Activated naive CD4-positive, alpha-beta T cell treated with anti-CD3 and anti-CD28 coated beads, Interleukin-2, amount 50 U/mL, for 72 hours (primary cell): ENCODE measurements at places on chromosomes 3 and 15.

GRCh38 chr3:189632242-189632641, 1.1 kb downstream of the TP63 start:
- DNase-seq = no peak

DNA sequence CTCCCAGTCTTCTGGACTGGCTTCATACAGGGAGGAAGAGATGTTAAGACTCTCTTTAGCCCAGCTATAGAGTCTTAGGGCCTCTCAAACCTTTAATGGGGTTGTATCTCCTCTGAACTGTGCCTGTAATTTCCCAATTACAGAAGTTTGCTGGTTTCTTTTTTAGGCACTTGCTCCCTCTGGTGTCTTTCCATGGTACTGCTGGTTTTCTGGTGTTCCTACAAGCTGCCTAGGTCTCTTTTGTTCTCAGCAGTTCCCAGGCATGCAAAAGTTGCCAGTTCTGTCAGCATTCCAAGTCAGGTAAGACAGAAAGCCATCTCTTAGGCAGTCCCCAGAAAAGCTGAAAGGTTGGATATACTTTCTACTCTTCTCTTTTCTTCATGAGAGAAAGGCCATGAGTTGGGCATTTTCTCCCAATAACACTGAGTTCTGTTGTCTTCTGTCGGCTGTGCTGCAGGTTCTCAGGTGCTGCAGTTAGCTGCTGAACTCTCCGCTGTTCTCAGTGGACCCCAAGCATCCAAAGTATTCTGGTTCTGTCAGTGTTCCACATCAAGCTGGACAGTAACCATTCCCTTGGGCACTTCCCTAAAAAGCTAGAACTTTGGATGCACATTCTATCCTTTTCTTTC, 54.4 kb upstream of the EHHADH start:
- DNase-seq = no peak

GRCh38 chr3:171468296-171468906, 8.2 kb upstream of the TNIK start:
- no peak for DNase-seq

DNA sequence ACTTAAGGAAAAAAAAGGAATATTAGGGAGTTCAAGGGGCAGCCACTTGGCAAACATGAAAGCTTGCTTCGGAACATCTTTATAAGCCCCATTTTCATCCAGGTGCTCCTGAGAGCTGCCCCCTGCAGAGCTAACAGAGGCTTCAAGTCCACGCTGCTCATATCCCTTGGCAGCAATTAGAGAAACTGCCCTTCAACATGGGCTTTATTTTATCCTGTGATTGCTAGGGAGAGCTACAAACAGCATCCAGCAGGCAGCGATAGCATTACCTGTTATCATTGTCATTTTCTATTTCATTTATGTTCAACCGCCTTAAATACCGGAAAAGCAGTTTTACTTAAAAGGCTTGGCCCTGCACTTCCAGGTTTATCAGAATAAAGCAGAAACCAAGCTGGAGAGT, 68.4 kb upstream of the MCTP2 start:
- DNase-seq = no peak

- no peak for DNase-seq
Observed at GRCh38 chr15:101667881-101668280, 15.7 kb upstream of the TM2D3 start.

DNA sequence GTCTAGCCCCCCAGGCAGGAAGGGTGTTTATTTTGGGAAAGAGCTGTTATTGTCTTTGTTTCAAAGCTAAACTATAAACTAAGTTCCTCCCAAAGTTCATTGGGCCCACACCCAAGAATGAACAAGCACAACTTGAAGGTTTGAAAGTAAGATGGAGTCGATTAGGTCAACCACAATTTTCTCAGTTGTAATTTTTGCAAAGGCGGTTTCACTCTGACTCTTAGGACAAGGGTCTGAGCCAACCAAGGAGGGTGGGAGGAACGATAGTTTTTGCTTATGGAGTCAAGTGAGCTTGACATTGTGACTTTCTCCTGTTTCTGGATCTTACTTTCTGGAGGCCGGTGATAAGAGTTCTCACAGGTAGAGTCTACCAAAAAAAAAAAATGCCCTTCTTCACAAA, 5.8 kb upstream of the ZNF770 start:
- peak; percentile 31 for DNase-seq

GRCh38 chr15:77167406-77167805, 96.5 kb upstream of the TSPAN3 start:
- DNase-seq = no peak

DNA sequence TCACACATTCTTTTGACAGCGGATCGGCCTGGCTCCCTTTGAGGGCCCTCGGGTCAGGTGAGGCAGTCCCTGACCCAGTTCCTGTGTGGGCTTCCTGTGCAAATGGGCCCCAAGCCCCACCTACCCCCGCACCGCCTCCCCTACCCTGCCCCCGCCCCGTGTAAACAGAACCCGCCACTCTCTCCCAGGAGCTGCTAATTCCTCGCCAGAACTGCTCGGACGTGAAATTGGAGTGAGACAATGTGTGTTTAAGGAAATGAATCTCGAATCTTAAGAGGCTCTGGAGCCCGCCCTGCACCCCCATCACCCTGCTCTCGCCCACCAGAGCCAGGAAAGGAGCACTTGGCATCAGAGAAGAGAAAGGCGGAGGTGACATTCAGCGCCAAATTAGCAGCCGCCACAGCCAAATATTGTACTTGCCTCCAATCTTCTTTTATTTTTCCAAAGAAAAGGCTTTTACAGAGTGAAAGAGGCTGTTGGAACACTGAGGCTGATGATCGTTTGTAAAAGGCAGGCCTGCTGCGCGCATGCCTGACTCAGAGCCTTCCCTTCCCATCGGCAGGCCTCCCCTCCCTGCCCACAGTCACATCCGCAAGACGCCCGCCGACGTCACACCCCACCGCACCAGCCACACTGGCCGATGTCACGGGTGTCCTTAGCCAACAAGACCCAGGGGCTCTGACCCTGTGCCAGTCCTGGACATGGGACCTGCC, 53.1 kb downstream of the CACNA2D2 start:
- DNase-seq = peak; percentile 88

DNA sequence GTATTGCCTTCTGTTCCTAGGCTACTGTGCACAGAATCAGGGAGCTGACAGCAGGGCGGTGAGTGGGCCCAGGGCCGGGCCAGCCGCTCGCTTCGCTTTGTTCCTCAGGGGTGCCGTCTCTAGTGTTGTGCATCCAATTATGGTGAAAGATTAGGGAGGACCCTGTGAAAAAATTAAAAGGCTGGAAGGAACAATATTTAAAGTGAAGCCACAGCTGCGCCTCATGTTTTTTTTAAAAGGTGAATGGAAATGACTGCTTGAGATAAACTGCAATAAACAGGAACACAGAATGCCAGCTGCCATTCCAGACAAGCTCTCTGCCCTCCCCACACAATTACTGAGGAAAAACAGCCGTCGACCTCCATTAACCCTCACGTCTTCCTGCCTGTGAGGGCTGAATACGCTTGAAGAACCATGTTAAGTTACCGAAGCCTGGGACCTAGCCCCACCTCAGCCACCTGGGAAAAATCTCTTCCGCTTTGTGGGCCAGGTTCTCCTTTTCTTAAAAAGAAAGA, 132.0 kb upstream of the IL12A start:
- DNase-seq = no peak

GRCh38 chr15:67746450-67746849, 78.9 kb upstream of the SKOR1 start:
- no peak for DNase-seq
